NCI-H1092 treated with DMSO at 0.1 percent for 48 hours (cell line): ENCODE measurements at places on chromosomes 5 and 9.

GRCh38 chr5:159800131-159800840 lies 116.0 kb upstream of the ADRA1B start:
- no peak for DNase-seq

- no peak for DNase-seq
Observed at GRCh38 chr5:54545796-54546195, 28.2 kb downstream of the SNX18 start.

DNA sequence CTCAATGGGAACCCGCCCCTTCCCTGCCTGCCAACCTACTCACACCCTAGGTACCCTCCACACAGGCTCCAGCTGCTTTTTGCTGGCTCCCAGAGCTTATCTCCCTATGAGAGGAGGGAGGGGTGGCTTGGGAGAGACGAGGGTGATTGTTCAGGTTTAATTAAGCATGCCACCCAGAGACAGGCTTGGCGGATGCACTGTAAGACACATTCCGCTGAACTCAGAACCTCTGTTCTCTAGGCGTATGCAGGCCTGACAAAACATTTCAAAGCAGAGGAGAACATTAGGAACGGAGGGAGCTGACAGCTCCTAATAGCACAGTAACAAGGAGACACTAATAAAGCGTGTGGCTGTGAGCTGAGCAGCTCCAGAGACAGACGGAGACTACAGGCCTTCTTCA lies 80.1 kb downstream of the TRIM32 start:
- peak; percentile 13 for DNase-seq

GRCh38 chr5:136006761-136007251 lies 22.0 kb upstream of the TGFBI start:
- no peak for DNase-seq

DNA sequence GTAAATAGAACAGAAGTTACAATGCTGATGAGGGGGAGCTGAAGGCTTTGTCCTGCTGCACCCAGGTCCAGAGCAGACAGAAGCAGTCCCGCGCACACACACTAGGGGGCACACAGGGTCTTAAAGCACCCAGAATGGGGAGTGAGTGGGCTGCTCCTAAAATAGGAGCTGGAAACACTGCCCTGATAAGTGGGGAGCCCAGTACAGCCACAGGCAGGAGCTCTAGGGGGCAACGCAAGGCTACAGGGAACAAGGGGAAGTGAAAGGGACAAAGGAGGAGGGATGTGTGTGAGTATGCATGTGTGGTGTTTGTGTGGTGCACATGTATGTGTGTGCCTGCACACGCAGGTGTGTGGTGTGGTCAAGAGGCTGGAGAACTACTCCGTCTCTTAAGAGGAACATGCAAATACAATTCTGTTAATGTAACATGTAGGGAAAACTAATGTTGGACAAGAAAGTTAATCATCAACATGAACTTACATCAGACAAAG lies 191.5 kb downstream of the ROR2 start:
- peak; percentile 41 for DNase-seq

- no peak for DNase-seq
Observed at GRCh38 chr9:128265348-128265847, 10.4 kb downstream of the GOLGA2 start.

- DNase-seq: no peak
Observed at GRCh38 chr5:56155992-56156584, 77.0 kb downstream of the ANKRD55 start.
